ENCODE measurements at places on chromosomes 2 and 18.

DNA sequence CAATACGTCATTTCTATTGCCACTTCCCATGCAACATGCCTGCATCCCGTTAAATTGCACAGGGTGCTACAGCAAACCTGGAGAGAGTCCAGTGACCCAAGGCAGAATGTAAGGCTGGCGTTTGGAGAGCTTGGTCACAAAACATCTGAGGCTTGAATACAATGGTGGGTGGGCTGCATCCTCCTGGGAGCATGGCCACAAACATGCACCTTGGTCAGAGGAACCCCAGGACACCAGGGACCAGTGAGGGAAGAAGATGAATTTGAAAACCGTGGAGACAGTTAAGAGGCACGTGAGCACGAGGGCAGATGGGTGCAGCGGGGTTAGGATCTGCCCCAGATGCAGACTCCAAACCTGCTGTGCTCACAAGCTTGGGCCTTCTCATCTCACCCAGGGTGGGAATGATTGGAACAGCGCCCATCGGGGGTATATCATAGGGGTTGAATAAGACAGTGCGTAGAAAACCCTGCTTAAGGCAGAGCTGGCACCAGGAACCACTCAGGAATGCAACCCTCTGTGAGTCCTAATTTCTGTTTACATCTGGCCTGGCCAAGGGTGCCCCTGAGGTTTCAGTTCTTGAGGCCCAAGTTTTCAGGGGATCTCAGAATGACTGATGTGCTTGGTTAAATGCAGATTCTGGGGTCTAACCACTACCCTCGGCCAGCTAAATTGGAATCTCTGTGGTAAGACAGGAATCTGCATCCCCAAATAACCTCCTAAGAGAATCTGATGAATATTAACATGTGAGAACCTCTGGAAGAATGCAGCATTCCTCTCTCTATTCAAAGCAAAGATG lies 97.2 kb downstream of the ARL4C start:
- no peak for DNase-seq

- no peak for DNase-seq
Observed at GRCh38 chr2:28185891-28186290, 206.8 kb upstream of the FOSL2 start.

- DNase-seq: no peak
Observed at GRCh38 chr2:68700560-68700959, 34.1 kb upstream of the ARHGAP25 start.

- DNase-seq: peak; percentile 19
Observed at GRCh38 chr2:217326238-217327022, 466.6 kb upstream of the TNP1 start.

- no peak for DNase-seq
Observed at GRCh38 chr2:204299766-204300165, 245.5 kb upstream of the PARD3B start.

Measured in MG63 (cell line).